ENCODE measurements at places on chromosomes 7 and 10.

DNA sequence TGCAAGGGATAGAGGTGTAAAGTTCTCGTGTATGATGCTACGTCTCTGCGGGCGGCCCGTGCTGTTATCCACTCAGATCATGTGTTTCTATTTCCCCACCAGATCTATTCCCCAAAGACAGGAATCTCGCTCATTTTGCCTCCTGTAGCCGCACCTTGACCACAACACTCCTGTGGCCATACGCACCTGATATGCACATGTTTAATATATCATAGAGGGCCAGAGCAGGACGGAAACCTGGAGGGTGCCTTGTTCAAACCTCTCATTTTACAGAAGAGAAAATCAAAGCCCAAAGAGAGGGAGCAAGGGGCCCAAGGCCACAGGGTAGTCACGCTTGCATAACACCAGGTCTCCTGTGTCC lies 37.6 kb downstream of the STRA8 start:
- no peak for DNase-seq

- DNase-seq, result no peak
Measured at GRCh38 chr10:103592186-103593021, 98.9 kb downstream of the NEURL1 start.

GRCh38 chr10:121590772-121591171 lies 7.5 kb downstream of the FGFR2 start:
- no peak for DNase-seq

DNA sequence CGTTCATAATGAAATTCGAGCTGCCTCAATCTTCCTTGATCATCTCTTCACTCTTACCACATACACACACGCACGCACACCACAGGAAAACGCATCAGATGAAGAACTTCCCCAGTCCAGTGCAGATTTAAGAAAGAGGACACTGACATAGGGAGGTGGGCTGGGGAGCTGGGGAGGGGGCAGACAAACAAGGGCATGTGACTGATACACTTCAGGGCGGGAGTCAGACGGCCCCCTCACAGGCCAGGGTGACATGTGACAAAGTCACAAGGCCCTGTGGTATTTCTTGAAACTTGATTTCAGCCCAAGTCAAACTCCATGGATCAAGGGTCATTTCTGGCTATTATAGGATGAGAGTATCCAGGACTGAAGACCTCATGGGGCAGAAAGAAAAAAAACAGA lies 82.6 kb downstream of the KCNMA1 start:
- no peak for DNase-seq

GRCh38 chr7:609365-609764 lies 89.7 kb upstream of the PDGFA start:
- DNase-seq, result no peak

DNA sequence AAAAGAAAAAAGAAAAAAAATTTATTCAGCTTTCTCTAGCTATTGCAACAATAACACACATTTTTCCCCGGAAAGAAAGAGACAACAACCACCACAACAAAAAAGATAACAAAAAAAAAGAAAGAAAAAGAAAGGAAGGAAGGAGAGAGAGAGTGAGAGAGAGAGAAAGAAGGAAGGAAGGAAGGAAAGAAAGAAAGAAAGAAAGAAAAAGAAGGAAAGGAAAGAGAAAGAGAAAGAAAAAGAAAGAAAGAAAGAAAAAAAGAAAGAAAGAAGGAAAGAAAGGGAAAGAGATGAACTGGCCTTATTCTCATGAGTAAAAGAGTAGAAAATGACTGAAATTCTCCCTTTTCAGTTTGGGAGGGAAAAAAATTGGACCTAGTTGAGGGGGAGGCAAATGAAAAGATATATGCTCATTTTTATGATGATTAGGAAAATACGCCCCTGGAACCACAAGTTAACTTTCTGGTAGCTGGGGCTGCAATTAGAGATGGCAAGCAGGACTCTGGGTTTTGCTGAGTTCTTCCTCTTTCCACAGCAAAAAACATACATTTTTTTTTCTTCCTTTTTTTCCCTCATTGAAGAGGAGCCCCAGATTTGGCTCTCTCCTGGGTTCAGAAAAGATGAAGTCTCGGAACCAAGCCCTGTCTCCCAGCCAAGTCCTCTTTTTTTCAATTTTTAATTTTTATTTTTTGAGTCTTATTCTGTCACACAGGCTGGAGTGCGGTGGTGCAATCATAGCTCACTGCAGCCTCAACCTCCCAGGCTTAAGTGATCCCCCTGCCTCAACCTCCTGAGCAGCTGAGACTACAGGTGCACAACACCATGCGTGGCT lies 12.6 kb upstream of the PRDX3 start:
- DNase-seq, result no peak

DNA sequence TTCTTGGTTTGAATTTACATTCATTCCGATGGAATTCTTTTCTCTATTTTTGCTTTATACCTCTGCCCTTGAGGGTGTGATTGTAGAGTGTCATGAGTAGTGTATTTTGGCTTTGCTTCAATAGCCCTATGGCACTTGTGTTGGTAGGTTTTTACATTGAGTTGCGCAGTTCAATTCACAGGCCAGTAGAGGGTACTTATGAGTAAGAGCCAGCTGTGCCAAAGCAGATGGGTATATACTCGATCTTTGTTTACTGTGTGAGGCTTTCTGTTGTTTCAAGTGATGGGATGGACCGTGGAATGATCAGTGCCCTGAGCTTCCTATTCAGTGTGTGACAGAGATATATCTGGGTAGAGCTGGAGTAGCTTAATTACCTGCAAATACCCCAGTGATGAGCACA lies 4.3 kb upstream of the AKR1C3 start:
- DNase-seq, result peak; percentile 25
